ENCODE measurements at places on chromosomes 12 and 14. TPM values are rescaled to one million over a fixed set of nuclear protein-coding genes. Genes with fewer than 3 reads are reported as not detected.

The KRT72 gene
- not detected for total RNA-seq

The GSG1 gene
- 0.21 TPM for total RNA-seq

The VDR gene
- 3.3 TPM for total RNA-seq

The GXYLT1 gene
- total RNA-seq = 13.1 TPM

The KLRB1 gene
- total RNA-seq = not detected

The TSFM gene
- total RNA-seq = 77.8 TPM

The PLEKHG3 gene
- total RNA-seq = 52.3 TPM

The HHIPL1 gene
- total RNA-seq = 0.25 TPM

The RNF212B gene
- total RNA-seq = not detected
